ENCODE measurements at places on chromosomes 6 and 20.

DNA sequence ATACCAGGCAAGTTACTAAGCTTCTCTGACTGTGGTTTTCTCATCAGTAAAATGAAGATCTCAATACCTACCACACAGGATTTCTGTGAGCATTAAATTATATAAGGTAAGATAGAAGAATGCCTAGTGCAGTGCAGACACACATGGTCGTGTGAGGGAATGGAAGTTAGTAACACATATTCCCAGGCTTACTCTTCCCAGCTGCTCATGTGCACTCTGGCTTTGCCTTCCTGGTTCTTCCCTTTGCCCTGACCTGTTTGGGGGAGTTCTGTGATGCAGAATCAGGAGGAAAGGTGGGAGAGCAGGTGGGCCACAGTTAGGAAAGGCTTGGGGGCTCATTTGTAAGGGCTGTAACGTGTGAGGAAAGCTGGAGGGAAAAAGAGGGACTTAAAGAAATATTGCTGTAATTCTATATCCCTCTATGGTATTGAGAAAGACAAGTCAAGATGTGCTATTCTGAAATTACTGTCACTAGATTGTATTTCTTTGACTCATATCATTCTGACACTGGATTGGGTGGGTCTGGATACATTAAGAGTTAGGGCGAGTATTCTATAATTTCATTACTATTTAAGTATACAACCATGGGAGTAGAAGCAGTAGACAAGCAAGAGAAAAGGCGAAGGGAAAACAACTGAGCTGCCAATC is 47.7 kb downstream of the FYN start:
- DNase-seq: no peak

- peak; percentile 78 for DNase-seq
Measured at GRCh38 chr6:147868427-147869190, 360.1 kb downstream of the SAMD5 start.

GRCh38 chr20:56411759-56412472 is at the start of gene CASS4:
CASS4 (plus strand) TSS chr20:56412260; CDS start chr20:56412459, 199 bp downstream.
- DNase-seq: no peak

DNA sequence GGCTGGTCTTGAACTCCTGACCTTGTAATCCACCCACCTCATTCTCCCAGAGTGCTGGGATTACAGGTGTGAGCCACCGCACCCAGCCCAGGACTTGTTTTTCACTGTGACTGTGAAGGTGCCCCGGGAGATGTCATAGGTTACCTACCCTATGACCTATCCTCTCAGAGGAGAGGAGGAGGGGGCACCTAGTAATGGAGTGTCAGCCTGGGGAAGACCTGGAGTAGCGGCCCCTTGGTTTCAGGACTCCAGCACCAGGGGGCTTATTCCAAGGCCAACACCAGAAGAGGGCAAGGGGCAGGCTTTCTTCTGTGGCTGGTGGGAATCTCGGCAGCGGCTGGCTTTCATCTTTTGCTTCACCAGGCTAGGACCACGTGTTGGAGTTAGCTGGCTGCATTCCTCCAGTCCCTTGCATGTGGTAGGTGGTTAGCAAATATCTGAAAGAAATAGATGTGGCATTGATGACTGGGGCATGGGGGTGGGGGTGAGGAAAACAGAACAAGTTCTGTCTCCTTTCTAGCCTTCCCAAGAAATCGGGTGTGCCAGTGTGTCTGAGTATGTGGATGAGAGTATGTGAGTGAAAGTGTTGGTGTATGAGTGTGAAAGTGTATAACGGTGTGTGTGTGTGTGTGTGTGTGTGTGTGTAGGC is 7.9 kb upstream of the ITPR3 start:
- DNase-seq: no peak

- DNase-seq: no peak
Measured at GRCh38 chr6:107591346-107591745, 101.4 kb downstream of the SOBP start.

GRCh38 chr6:7267466-7268091 is 45.4 kb downstream of the SSR1 start:
- no peak for DNase-seq

- DNase-seq: no peak
Measured at GRCh38 chr20:8073024-8073832, 53.7 kb upstream of the TMX4 start.

GRCh38 chr6:111503194-111503593 is 20.2 kb upstream of the REV3L start:
- DNase-seq: no peak

GRCh38 chr6:90068703-90069523 is 174.6 kb downstream of the GJA10 start:
- DNase-seq: no peak

DNA sequence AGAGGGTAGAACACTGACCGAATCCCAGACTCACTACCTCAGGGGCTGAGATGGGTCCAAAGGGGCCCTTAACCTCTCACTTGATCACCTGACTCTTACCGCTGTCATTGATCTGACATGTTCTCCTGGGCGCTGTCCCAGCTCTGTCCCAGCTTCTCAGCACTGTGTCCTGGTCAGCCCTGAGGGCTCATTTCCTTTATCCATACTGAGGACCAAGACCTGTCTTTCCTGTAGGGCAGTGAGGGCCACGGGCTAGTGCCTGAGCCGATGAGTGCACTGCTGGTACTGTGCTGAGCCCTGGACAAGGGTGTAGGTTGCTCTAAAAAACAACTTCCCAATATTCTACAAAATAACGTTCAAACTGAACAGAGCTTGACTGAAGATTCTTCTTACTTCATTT is 131.5 kb downstream of the MTHFD1L start:
- no peak for DNase-seq

DNA sequence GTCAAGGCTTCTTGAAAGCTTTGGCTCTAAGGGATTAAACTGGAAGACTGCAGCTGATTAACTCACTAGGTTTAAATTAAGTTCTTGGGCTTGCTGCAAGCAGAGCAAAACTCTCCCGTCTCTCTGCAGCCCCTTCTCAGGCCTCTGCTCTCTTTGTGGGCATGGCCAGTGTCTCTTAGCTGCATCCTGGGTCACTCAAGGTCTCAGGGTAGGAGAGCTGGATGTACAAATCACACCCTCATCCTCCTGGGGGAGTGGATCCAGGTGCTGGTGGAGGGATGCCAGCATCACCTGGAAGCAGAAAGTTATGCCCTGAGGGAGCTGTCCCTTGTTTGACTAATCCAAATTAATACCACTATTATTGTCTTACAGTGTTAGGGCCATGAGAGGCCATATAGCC is 35.8 kb downstream of the GCM1 start:
- no peak for DNase-seq

GRCh38 chr6:158290040-158290439 is 22.2 kb upstream of the TULP4 start:
- no peak for DNase-seq

- DNase-seq: no peak
Measured at GRCh38 chr6:110934381-110934898, 24.1 kb upstream of the GTF3C6 start.
